Vagina (tissue), 2 donors: ENCODE measurements at places on chromosomes 3 and 15.

DNA sequence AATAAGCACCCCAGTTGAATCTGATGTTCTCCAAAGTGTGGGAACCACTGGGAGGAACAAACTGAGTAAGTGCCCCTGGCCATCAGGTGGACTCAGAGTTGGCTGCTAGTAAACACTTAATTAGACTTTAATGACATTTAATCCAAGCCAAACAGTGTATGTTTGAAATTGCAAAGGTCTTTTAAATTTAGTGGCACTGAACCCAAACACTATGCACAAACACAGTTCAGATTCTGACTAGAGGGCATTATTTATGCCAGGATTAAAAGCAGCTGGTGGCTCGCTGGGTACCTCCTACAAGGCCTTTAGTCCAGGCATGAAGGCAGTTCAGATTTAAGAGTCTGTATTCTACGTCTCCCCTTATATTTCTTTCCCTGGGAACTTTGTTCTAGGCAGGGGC, 264.8 kb downstream of the CLSTN2 start:
- DNase-seq: no peak

GRCh38 chr3:56197259-56197965, 270.9 kb downstream of the ERC2 start:
- DNase-seq: no peak

GRCh38 chr3:193677734-193678133, 84.7 kb downstream of the OPA1 start:
- no peak for DNase-seq

- DNase-seq: no peak
These were observed 156.8 kb downstream of the TBC1D5 start for GRCh38 chr3:17585394-17586325.

GRCh38 chr3:10387881-10388609, 67.1 kb upstream of the SEC13 start:
- no peak for DNase-seq

- DNase-seq: no peak
These were observed 78.6 kb upstream of the PXYLP1 start for GRCh38 chr3:141152801-141153678.

DNA sequence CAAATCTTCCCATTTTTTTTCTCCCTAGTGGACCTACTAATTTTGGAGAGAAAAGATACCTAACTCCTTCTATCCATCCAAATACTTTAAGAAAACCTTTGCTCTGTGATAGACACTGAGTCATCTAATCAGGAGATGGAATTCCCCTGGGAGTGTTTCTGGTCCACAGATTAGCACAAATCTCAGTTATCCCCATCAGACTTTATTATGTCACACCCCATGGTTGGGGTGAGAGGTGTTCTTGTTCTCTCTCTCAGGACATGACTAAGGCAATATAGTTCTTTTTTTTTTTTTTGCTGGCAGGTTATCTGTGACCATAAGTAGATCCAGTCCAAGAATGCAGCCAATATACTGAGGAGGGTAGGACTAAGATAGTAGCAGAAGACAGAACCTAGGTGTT, 15.8 kb downstream of the SLC9A9 start:
- DNase-seq: no peak

GRCh38 chr15:38609097-38609738, 44.6 kb upstream of the RASGRP1 start:
- DNase-seq: no peak

DNA sequence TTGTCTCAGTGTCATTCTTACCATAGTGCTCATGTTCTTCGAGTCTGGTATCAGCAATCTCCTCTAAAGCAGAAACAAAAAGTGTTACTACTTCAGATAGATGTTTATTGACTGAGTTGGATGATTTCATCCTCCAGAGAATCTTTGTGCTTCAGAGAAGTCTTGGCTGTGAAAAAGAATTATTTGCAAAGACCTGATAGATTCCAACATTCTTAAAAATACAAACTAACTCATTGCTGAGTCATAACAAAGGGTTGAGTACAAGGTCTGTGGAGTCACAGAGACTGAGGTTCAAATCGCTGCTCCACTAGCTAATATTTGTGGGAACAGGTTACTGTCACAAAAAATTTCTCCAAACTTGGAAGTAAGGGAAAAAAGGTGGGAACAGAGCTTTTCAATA, 9.0 kb upstream of the STRIT1 start:
- DNase-seq: no peak

GRCh38 chr15:39128746-39129145, 452.1 kb upstream of the THBS1 start:
- no peak for DNase-seq

DNA sequence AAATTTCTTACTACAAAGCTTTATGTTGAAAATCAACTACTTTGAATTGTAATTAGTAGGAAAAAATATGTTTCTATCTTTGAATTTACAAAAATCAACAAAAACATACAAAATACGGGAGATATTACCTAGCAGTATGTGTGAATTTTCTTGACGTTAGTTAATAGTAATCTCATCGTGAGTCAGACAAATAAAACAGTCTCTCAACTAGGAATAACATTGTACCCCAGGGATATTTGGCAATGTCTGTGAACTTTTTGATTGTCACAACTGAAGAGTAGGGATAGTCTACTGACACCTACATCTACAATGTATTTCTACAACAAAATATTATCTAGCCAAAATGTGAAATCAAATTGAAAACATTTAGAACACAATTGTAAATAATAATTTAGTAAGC, 250.3 kb downstream of the POLQ start:
- DNase-seq: no peak

GRCh38 chr15:89192766-89193165, 28.6 kb downstream of the RLBP1 start:
- DNase-seq: no peak

- no peak for DNase-seq
These were observed 337.0 kb downstream of the KCNH8 start for GRCh38 chr3:19485267-19485666.

DNA sequence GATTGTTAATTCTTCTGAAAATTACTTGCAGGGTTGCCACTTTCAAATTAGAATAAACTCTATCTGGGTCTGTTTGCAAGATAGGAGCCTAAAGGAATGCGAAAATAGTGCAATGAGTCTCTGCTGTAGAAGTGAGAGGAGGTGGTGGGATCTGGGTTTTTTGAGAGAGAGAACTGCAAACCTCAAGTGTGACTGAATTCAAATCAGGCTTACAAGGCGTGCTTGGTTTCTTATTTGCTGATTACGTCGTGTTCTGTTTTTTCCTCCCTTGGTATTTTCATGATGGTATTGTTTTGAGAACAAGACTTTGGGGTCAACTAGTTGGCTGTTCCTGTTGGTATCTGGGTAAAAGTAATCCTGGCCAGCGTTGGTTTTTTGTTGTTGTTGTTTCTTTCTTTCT, 490.9 kb upstream of the CFAP20DC start:
- no peak for DNase-seq

DNA sequence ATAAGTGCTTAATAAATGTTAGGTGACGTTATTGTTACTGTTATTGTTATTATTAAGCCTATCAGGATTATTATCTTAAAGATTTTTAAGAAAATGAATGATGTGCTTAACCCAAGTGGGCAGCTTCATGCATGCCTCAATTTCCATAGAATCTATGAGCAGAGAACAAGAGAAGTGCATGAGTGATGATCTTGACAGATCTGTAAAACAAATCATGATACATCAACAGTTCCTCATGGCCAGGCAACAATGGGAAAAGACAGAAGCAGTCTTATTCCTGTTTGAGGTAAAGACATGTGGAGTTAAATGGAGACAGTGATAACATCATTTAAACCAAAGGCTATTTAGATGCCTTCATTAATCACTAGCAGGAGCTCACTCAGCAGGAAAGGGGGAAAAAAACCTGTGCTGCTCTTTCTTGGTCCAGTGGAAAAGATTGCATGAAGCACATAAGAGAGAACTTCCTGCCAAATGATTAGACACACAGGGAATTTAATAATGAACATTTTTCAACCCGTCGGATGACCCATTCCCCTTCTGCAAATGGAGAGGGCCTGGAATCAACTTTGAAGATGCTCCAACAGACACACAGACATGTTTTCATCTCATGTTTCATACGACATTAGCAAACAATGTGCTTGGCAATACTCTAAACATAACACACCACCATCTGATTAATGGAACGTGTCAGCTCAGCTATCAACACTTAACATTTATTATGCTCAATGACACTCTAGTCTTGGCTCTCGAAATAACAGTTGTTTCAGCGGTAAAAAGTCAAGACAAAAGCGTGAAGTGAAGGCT, 212.2 kb upstream of the LRRN1 start:
- DNase-seq: no peak

- DNase-seq: no peak
These were observed 672 bp downstream of the NEDD4 start for GRCh38 chr15:55992769-55993110.

DNA sequence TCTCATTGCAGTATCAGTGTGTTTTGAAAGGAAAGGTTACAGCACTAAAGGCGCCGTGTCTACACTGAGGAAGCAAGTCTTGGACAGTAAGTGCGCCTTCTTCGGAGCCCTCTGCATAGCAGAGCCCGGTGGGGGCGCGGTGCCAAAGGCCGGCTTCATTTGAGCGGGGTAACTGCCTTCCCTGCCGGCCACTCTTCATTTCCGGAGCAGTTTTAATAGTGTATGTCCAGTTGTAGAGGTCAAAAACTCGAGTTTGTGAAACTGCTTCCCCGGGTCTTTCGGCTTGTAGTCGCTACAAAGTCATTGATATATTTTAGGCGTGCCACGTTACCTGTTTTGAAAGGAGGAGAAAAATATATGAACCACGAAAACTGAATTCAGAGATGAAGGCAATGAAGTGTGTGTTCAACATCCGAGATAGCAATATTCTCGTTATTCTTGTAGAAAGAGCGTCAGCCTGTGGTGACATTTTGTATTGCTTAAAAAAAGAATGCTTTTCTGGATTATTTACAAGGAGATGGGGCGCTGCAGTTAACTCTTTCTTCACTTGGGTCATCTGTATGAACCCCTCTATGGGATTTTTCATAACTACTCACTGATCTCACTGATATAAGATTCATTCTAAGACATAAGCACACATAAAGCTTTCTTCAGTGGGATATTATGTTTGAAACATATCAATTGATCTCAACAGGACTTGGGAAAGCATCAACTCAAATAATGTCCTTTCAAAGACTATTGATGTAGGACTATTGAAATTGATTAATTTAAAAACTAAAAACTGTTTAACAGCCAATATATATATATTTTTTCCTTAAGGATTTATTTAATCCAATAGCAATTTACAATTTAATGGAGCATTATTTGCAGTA, 3.0 kb downstream of the ALCAM start:
- no peak for DNase-seq

GRCh38 chr3:18046131-18046915, 303.9 kb upstream of the TBC1D5 start:
- DNase-seq: no peak

GRCh38 chr3:172125963-172126457, 86.6 kb downstream of the FNDC3B start:
- DNase-seq: no peak

DNA sequence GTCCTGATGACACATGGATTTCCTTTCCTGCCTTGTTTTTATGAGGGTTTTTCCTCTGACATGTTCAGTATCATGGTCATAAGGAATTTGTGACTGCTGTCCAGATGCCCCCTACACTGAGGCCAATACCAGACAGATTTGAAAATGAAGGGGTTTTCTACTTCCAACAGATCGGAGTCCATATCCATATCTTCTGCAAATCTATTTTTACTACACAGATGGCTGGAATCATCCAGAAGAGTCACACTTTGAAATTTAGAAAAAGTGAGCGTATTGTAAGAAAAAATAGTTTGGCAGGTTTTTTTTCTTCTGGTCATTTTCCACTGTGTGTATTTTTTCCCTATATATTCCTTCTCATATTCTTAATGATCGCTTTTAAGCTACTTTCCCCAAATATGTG, 197.5 kb upstream of the LRRC3B start:
- no peak for DNase-seq

- no peak for DNase-seq
These were observed 489 bp downstream of the CSPG5 start for GRCh38 chr3:47578119-47578632.
